ENCODE measurements at places on chromosomes 11 and 22.

GRCh38 chr11:118948000-118948399 is 8.1 kb upstream of the UPK2 start:
- DNase-seq: no peak

GRCh38 chr11:116607027-116607426 is 165.8 kb downstream of the BUD13 start:
- DNase-seq: no peak

DNA sequence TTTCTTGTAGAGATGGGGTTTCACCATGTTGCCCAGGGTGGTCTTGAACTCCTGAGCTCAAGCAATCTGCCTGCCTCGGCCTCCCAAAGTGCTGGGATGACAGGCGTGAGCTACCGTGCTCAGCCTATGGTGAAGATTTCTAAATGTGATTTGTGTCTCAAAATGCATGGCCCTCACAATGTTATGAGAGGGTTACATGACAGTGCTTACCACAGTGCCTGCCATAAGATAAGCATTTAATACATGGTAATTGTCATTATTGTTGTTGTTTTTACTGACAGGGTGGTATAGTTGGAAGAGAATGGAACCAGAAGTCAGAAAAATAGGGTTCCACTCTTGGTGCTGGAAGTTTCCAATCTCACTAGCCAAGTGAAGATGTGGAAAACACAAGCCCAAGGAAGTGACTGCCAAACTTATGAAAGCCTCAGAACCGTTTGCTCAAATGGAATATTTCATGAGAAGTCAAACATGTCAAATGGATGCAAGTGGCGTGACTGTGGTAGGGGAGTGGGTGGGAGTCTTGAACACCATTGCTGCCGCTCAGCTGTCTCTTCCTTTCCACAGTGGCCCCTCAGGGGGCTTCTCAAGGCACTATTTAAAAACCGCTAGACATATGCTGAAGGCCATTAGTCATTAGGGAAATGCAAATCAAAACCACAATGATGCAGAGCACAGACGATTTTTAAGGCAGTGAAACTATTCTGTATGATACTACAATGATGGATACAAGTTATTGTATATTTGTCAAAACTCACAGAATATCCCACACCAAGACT is 29.1 kb upstream of the LMO2 start:
- no peak for DNase-seq

GRCh38 chr11:76322540-76322939 is 58.4 kb downstream of the THAP12 start:
- DNase-seq: no peak
